ENCODE measurements at places on chromosomes 4 and X.
A peak's percentile ranks its signal among the peaks of the same experiment; 100 is the strongest.

GRCh38 chr4:166169111-166169510, 296.1 kb downstream of the TLL1 start:
- DNase-seq: no peak

DNA sequence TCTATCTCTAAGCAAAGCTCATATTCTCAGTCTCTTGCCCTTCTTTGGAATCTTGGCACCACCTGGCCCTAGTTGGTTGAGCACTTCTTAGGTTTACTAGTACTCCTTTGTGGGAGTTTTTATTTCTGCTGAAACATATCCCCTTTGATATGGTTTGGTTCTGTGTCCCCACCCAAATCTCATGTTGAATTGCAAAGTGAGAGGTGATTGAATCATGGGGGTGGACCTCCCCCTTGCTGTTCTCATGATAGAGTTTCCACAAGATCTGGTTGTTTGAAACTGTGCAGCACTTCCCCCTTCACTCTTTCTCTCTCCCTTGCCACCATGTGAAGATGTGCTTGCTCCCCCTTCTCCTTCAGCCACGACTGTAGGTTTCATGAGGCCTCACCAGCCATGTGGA, 22.2 kb upstream of the SYNPO2 start:
- DNase-seq: no peak

GRCh38 chr4:40563401-40563800, 66.3 kb downstream of the RBM47 start:
- DNase-seq: no peak

GRCh38 chrX:3216581-3217180, 129.8 kb downstream of the MXRA5 start:
- DNase-seq: no peak

GRCh38 chrX:17758382-17758781, 21.1 kb downstream of the SCML1 start:
- DNase-seq: no peak

DNA sequence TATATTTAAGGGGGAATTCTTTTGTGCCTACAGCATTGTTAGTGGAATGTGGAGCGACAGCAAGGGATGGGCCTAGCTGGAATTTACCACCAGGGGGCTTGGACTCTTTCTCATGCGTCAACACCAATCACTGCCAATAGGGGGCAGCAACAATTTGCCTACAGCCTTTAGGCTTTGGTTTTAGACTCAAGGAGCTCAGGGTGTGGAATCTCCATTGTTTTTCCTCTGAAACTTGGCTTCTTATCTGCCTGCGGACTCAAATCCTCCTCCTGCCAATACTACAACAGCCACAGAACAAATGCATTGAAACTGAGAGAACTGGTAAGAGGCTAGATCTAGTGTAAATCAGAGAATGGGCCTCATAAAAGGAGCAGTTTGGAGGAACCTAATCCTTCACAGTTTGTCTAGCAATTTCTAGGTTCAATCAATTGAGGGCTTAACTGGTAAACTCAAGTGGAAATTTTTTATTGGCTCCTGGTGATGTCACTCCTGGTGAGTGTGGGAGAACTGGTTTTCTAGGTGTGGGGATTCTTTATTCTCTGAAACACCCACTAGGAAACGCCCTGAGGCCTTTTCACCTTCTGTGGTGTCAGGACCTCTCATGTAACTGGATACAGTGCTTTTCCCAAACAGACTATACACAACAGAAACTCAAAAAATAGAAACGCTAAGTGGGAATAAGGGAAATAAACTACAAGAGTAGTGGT, 27.9 kb upstream of the TMSB4X start:
- DNase-seq: peak; percentile 84

DNA sequence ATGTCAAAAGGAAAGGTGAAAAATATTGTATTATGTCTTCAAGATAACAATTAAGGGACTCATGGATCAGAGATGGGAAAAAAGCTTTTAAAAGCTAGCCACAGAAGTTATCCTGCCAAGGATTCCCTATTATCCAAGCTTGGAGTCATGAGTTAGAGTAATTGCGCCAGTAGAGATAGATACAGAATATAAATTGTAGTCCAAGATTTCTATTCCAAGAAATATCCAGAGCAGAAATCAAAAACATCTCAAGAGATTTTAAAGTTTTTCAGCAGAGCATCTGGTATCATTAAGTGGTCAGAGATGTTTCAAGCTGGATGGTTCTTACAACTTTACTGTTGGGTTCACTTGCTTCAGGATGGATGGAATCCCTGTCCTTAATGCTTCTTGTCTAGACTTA, 186.7 kb downstream of the PCDH18 start:
- no peak for DNase-seq

- peak; percentile 4 for DNase-seq
Observed at GRCh38 chrX:100895365-100896075, 21.4 kb upstream of the NOX1 start.

GRCh38 chr4:14254252-14254651, 626.7 kb upstream of the BOD1L1 start:
- DNase-seq: no peak

DNA sequence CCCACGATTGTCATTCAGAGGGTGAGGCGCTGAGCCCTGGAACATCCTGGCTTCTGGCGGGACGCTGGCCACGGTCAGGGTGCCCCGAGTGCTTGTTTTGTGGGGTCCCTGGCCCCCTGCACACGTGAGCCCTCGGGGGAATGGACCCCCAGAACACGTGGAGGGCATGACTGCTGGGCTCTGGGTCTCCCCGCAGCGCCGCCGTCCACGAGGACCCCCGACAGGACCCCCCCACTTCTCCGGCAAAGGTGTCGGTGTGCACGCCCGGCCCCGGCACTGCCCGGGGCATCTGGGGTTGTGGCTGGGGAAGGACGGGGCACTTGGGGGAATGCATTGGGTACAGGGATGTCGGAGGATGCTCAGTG, 13.9 kb upstream of the GTPBP6 start:
- DNase-seq: no peak

- DNase-seq: no peak
Observed at GRCh38 chrX:10120331-10120730, 36.4 kb upstream of the CLCN4 start.

GRCh38 chr4:156623376-156623775, 348.2 kb downstream of the PDGFC start:
- no peak for DNase-seq

GRCh38 chrX:111270339-111270738, at the start of gene CAPN6:
Gene CAPN6, minus strand, starts transcription at chrX:111270483. Its CDS starts 6,547 bp downstream, at chrX:111263936.
- no peak for DNase-seq

DNA sequence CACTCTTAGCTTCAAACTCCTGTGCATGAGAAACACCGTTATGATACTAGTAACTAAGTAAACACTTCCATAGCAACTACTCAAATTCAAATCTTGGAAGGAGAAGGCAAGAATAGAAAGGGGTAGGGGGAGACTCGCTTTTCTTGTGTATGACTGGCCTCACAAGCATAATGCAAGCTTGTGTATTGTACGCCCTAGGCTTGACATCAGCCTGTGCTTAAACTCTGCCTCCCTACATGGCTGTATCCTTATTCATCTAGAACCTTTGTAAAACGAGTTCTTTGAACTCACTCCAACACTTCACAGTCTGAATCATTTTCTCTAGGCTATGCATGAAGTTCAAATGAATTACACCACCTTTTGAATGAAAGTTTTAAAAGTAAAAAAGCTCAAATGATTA, 1071.2 kb upstream of the ADGRL3 start:
- no peak for DNase-seq

GRCh38 chrX:109347632-109348031, 134.3 kb downstream of the GUCY2F start:
- DNase-seq: no peak

- no peak for DNase-seq
Observed at GRCh38 chr4:188551156-188551555, 411.9 kb downstream of the TRIML1 start.

DNA sequence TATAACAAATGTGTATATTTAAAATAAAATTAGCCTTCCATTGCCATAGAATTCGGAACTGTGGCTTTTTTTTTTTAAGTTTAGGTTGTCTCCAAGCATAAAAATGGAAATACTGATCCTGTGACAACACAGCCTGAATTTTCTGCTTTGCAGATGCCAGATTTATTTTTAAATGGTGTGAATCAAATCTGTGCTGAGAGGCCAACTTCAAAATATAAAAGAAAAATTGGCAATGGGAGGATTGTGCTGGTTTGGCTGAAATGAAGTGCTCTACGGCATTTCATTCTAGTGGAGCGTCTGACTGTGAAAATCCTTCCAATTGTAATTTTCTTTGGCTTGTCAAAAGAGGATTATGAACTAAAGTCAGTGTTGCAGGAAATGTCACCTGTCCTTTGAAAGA, 580.3 kb upstream of the ZFP42 start:
- DNase-seq: no peak

DNA sequence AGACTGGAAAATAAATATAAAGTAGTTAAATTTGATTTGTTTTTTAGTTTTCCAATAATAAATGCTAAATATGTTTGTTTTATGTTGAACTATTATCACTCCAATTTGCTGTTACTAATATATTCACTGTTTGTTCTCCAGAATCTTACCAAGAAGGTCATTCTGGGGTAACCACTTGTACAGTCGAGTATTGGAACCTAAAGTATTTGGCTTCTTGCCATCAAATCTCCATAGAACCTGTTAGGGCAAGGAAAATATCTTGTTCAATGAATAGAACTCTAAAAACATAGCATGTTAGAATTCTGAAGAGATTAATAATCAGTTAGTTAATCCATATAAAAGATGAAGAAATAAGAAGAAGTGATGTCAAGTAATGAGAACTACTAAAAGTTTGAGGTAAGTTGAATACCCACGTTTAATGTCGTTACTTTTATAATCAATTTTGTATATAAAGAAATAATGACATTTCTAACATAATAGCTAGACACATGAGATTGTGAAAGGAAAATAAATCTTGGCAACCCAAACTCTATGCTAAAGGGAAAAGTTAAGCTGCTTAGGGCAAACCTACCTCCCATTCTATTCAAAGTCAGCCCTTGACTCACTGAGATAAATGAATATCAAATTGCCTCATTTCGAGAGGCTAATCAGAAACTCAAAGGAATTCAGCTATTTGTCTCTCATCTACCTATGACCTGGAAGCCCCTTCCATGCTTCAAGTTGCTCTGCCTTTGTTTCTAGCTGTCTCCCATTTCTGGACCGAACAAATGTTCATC, 15.3 kb downstream of the UGT2B15 start:
- no peak for DNase-seq

- DNase-seq: no peak
Observed at GRCh38 chrX:12741416-12741815, 49.8 kb upstream of the PRPS2 start.

DNA sequence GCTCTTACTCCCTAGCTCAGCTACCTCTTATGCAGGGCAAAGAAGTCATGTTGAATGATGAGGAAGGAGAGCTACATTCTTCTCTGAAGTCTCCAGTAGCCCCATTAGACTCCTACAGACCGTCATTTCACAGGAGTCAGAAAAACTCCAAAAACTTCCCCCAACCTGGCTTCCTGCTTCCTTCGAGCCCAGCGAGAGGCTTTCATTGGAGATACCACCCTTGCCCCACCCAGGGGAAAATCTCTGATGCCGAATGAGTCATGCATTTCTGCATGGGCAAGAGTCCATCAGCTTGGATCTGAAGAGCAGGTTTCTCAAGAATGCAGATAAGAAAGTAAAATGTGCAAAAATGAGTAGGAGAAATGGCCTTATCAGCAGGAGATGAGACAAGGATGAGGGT, 53.0 kb downstream of the ARSF start:
- DNase-seq: no peak

- DNase-seq: no peak
Observed at GRCh38 chr4:26503427-26503826, 13.1 kb upstream of the CCKAR start.

- DNase-seq: no peak
Observed at GRCh38 chrX:74853255-74853654, 72.0 kb downstream of the NEXMIF start.

- DNase-seq: no peak
Observed at GRCh38 chr4:162957521-162958143, 209.1 kb downstream of the NAF1 start.

DNA sequence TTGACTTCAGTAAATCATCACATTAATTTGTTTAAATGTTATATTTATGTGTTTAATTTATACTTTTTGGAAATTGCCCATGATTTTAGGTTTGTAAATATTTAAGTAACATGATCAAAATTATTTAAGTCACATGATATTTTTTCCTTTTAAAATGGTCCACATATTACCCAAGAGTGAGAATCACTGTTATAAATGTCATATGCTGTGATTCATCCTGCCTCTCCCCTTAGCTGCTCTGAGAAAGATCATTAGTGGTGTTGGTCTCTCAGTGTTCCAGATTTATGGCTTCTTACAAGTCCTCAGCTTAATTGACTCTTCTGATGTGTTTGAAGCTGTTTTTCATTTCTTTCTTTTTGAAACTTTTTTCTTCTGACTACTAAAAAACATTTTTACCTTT, 70.1 kb downstream of the SPANXN4 start:
- DNase-seq: no peak

DNA sequence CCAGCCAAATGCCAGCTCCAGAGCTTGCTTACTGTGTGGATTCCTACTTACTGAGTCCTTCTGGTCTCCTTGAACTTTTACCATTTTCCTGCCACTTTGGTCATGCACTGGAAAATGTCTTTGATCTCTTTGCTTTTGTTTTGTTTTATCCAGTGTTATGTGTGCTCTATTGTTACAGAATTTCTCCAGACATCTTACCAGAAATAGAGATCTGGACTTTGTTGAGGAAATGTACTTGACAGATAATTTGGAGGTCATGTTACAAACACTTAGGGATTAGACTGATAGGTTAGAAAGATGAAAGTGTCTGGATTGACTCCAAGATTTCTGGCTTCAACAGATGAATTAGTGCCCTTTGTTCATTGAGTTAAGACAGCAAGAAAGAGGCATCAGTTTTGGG, 5.7 kb upstream of the ZNF330 start:
- DNase-seq: no peak

DNA sequence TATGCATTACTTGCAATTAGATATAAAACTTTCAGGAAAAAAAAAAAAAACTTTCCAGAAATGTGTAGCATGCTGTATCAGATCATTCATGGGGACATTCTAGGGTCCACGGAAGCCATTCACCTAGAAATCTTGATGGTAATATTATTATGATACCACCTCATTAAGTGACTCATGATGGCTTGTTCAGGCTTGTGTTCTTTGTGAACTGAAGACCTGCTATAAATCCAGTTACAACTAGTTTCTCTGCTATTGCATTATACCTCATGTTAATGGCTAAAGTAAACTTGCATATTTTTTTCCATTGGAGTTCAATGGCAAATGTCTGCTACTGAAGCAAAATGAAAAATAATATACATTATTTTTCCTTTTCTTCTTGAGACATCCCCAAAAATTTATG, 35.3 kb upstream of the PTPN13 start:
- no peak for DNase-seq

GRCh38 chr4:161419822-161420221, 744.0 kb downstream of the FSTL5 start:
- no peak for DNase-seq

DNA sequence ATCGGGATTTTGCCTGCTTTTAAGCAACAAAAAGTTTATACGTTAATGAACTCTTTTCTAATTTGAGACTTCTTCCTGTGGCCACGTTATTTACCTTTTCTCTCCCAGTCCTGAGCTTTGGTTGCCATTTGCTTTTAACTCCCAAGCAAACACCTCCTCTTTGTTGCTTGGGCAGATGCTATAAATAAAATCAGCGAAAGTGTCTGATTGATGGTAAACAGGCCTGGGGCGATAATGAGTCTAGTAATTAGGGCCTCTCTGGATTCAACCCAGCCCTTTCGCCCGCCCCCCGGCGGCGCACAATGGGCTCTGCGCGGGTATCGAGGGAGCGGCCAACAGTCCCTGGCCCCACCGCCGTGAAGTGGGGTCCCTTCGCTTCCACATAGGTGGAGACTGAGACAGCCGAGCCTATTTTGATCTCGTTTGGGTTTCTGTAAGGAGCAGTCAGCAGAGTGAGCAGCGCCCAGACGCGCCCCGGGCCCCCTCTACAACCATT, 790 bp downstream of the CLGN start:
- peak; percentile 16 for DNase-seq
